Activated T-helper 1 cell treated with Interleukin-2 at 50 U/mL for 16 hours (primary cell): ENCODE measurements at places on chromosomes 2 and 18.

GRCh38 chr18:74733598-74733997, 135.9 kb downstream of the ZNF407 start:
- no peak for DNase-seq

- no peak for DNase-seq
These were observed 50.7 kb downstream of the STRN start for GRCh38 chr2:36915627-36916026.

DNA sequence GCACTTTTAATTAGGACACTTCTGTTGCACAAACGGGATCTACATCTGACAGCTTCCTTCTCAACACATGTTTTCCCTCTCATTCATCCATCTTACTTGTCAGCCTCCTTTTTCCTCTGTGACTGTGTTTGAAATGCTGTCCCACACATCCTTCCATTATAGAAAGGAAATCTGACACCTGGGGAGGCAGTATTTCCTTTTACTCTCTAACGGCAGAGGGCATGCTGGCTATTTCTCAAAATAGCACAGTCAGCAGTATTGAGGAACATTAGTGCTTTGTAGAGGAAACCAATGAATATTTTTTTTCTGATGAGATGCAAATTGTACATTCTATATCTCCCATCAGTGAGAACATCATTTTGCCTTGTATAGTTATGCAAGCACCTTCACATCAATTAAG, 668.7 kb downstream of the SLC4A3 start:
- no peak for DNase-seq

GRCh38 chr2:7007846-7008741, 90.9 kb downstream of the RNF144A start:
- no peak for DNase-seq

DNA sequence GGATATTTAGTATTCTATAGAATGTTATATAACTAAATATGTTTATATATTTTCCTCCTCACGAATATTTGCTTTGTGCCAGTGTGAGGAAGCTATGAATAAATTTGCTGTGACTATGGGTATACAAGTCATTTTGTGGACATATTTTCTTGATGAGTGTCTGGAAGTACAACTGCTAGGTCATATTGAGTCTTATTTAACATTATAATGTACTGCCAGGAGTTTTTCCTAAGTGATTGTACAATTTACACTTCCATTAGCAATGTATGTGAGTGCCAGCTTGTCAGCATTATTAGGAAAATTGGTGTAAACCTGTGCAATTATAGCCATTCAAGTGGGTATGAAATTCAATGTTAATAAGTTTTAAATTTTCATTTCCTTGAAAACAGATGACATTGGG, 1328.9 kb upstream of the TMEFF2 start:
- no peak for DNase-seq

- DNase-seq: no peak
These were observed 76.0 kb downstream of the AGAP1 start for GRCh38 chr2:235569837-235570236.

DNA sequence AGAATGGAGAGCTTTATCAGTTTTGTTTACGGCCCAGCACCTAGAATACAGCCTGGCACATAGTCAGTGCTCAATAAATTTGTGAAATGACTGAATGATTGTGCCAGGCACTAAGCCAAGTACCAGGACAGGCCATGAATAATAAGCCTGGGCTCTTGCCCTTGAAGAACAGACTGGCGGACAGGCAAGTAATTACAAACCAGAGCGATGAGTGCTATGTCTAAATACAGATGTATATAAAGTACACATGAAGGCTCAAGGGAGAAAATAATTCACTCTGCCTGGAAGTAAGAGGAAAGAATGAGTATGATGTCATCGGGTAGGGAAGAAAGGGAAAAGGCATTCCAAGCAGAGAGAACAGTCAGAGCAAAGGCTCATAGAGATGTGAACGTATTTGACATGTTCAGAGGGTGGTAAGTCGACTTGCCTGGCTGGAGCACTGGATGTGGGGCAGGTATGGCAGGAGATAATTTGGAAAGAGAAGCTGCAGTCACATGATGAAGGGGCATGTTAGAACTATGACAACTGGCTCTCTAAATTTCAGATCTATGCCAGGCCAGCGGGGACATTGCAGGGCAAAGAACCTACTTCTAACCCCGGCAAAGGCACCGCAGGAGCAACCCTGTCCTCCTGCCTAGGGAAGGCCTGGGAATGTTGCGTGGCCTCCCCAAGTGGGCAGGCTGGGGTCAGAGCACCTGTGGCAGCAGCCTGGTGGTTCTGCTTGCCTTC, 119.1 kb upstream of the STPG4 start:
- DNase-seq: no peak

DNA sequence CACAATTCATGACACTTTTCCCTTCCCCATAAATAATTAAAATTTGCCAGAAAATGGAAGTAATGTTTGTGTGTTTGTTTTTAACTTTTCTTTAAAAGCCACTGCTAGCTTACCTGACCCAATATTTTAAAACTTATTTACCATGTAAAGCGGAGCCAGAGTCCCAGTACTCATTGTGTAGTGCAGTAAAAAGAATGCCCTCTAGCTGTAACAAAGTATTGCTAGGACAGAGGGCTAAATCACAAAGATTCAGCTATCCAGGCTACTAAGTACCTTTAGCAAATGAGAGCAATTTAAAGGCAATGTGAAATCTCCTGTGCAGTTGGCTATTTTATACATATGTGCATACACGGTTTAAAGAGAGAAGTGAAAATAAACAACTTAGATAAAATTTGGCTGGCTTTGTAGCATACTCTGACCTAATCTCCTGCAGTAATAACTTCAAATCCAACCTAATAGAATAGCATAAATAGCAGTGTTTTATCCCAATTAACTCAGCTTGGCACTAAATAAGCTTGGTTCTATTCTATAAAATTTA, 997.4 kb upstream of the PIK3C3 start:
- no peak for DNase-seq

GRCh38 chr18:62754026-62754425, 38.7 kb downstream of the PHLPP1 start:
- no peak for DNase-seq

DNA sequence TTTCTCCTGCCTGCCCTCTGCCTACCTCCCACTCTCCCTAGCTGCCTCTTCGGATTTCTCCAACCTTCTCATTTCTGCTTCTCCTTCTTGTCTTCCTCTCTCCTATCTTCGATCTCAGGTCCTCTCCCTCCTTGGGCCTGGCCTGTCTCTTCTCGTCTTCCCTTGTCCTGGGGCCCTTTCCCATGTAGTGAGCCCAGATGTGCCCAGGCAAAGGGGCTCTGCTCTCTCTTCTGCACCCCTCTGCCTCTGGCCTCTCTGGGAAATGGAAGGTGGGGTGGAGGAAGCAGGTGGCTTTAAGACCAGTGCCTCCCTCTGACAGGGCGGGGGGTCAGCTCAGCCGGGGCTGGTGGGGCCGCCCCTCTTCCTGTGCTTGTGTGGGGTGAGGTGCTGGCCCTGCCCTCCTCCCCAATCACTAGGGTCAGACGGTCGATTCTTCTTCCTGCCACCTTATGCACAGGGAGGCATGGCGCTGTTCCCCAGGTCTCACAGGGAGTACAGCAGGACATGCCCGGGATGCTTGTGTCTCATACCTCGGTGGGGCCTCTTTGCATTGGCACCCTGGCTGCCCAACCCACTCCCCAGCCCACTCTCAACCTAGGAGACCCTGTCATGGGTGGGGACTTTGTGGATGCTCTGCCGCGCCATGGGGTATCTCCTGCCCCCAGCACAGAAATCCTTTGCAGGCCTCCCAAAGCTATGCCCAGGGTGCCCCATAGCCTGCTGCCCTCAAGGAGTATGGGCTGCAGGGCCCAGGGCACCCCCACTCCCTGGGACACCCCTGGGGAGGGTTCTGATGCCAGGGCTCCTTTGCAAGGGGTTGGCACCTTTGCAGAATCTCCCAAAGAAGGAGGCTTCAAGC, 213.8 kb upstream of the HAAO start:
- no peak for DNase-seq

- DNase-seq: no peak
These were observed 25.8 kb upstream of the MAP3K20 start for GRCh38 chr2:173049831-173050230.

DNA sequence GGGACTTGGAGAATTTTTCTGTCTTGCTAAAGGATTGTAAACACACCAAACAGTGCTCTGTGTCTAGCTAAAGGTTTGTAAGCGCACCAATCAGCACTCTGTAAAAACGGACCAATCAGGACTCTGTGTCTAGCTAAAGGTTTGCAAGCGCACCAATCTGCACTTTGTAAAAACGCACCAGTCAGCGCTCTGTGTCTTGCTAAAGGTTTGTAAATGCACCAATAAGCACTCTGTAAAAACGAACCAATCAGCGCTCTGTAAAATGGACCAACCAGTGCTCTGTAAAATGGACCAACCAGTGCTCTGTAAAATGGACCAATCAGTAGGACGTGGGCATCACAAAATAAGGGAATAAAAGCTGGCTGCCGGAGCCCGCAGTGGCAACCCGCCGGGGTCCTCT, 16.5 kb downstream of the ABI2 start:
- DNase-seq: no peak

DNA sequence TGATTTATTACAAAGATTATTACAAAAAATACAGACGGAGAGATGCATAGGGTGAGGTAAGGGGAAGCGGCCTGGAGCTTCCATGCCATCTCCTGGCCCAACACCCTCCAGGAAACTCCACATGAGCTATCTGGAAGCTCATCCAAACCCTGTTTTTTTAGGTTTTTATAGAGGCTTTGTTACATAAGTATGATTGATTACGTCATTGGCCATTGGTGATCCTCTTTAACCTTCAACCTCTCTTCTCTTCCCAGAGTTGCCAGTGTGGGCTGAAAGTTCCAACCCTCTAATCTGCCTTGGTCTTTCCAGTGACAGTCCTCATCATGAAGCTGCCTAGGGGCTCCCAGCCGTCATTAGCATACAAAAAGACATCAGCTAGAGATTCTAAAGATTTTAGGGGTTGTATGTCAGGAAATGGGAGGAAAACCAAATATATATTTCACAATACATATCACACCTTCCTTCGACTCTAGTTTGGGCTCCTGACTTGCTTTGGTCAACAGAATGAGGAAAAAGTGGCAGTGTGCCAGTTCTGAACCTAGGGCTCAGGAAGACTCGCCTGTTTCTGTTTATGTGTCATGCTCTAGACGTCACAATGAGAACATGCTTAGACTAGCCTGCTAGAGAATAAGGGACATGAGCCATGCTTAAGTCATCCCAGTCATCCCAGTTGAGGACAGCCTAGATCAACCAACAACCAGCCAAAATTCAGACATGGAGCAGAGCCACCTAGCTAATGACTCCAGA, 54.1 kb downstream of the ETAA1 start:
- no peak for DNase-seq

GRCh38 chr18:75916624-75916982, 489.1 kb upstream of the SMIM21 start:
- no peak for DNase-seq

GRCh38 chr18:71168557-71169145, 879.8 kb downstream of the SOCS6 start:
- DNase-seq: no peak

DNA sequence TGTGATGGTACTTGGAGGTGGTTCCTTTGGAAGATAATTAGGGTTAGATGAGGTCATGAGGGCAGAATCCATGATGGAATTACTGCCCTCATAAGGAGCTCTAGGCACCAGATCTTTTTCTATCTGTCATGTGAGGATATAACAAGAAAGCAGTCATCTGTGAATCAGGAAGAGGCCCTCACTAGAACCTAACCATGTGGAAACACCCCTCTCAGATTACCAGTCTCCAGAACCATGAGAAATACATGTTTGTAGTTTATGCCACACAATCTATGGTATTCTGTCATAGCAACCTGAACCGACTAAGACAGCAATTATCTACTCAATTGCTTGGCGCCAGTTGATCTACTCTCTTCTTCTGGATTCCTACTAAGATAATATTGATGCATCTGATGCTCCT, 2.4 kb upstream of the SERPINB10 start:
- no peak for DNase-seq

GRCh38 chr2:221154176-221154575, 417.9 kb downstream of the EPHA4 start:
- DNase-seq: no peak

- no peak for DNase-seq
These were observed 663.7 kb upstream of the LRATD1 start for GRCh38 chr2:13968811-13969210.
